ENCODE measurements at places on chromosomes 6 and 20.

GRCh38 chr6:89298680-89299465 lies 16.2 kb downstream of the GABRR2 start:
- no peak for DNase-seq

- DNase-seq: no peak
These were observed 1.4 kb upstream of the FKBPL start for GRCh38 chr6:32131439-32131948.

GRCh38 chr20:58553841-58554240 lies 38.6 kb upstream of the APCDD1L start:
- DNase-seq: no peak

- DNase-seq: no peak
These were observed 113.4 kb downstream of the PSMB1 start for GRCh38 chr6:170439366-170440361.

- no peak for DNase-seq
These were observed 121.6 kb downstream of the PREX1 start for GRCh38 chr20:48706116-48706656.

DNA sequence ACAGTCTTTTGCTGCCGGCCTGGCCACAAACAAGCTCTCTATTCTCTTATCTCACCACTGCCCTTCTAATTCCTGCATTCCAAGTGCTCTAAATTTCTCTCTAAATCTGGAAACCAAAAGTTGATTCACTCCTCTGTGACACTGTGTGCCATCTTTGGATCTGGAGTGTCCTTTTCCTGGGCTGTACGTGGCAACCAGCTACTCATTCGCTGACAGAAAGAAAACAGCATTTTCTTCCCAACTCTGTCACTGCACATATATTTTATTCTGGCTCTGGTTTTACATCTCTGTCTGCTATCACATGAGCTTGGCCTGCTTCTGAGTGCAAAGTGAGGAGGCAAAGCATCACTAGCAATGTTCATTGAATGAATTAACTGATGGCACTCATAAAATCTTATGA lies 397.2 kb upstream of the MAP3K7 start:
- DNase-seq: no peak

GRCh38 chr6:106339334-106340029 lies 13.9 kb upstream of the ATG5 start:
- no peak for DNase-seq
